ENCODE measurements at places on chromosomes 5 and 9. TPM values are rescaled to one million over a fixed set of nuclear protein-coding genes. Genes with fewer than 3 reads are reported as not detected.

DNA sequence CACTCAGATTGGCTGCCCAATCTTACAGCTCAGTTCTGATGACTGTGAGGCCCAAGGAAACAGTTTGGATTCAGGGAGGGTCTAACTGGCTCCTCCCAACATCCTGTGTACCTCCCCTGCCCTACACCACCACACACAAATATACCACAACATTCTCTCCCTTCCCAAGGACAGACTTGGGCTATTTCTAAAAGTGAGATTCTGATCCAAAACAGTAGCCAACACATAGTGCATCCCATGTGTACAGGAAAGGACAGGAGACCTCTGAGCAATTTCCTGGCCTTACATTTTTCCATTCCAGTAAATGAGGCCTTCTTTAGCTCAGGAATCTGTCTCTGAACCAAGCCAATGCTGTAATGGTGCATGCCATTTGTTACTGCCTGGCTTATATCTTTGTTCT, 20.8 kb downstream of the ZNF366 start:
- DNase-seq, result no peak

DNA sequence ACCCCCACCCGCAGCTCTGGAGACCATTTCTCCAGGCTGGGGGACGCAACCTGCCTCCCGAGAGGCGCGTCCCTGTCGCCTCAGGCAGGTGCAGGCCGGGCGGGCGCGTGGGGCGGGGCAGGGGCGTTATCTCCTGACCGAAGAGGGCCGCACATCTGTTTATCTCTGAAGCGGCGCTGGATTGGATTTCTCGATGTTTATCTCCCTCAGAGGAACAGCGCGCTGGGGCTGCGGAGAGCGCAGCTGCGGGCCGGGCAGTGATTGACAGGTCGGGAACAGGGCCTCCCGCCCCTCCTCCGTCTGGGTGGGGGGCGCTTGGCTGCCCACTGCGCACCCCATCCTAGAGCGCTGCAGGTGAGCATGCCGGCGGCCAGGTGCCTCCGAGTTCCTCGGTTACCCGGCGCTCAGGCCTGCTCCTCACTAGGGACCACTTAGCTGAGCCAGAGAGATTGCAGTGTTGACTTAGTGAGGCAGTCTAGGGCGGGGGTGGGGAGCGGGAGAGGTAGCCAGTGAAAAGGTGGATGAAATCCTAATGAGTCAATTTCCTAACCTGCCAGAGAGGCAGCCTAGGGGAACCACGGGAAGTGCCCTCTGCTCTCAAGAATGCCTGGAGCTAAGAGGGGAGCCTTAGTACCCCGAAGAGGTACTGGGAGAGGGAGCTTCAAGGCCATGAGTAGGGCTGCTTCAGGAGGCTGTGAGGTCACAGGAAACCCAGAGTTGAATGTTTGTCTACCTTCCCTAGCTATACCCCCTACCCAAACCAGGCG, 39.6 kb upstream of the TIFAB start:
- no peak for DNase-seq

The CAMK4 gene
- 53.1 TPM for total RNA-seq

GRCh38 chr9:38388283-38389223, 3.9 kb upstream of the ALDH1B1 start:
- no peak for DNase-seq

- DNase-seq, result peak; percentile 53
Measured at GRCh38 chr9:96071076-96071814, 195.8 kb downstream of the ERCC6L2 start.

DNA sequence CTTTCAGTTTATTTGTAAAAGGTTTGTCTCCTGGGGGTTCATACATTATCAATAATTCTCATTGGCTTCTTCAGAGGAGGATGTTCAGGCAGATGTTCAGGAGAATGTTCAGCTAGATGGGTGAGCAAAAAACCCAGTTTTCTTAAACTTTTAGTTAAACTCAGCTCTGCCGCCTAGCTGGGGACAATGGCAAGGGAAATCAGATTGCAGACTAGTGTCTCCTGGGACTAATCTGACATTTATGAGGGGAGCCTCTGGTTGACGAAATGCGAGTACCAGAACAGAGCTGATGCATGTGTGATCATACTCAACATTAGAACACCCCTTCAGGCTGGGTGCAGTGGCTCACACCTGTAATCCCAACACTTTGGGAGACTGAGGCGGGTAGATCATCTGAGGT, 314.4 kb downstream of the ARL15 start:
- no peak for DNase-seq

DNA sequence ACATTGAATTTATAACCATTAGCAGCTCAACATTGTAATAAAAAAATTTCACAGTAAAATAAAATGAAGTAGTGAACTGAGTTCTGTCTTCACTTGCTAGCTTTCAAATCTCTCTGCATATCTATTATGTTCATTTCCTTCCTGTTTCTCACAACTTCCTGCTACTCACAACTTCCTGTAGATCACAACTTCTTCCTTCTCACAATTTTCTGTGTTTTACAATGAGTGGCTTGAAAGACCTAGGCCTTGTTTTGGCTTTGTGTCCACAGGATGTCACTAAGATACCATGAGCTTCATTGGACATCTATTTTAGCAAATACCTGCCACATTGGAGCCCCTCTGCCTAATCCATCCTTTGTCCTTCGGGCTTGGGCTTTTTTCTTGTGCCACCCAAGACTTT, 480.3 kb upstream of the ADAMTS16 start:
- no peak for DNase-seq

The WNT8A gene
- total RNA-seq, result not detected

GRCh38 chr5:6592601-6593000, 40.2 kb downstream of the NSUN2 start:
- DNase-seq, result no peak

DNA sequence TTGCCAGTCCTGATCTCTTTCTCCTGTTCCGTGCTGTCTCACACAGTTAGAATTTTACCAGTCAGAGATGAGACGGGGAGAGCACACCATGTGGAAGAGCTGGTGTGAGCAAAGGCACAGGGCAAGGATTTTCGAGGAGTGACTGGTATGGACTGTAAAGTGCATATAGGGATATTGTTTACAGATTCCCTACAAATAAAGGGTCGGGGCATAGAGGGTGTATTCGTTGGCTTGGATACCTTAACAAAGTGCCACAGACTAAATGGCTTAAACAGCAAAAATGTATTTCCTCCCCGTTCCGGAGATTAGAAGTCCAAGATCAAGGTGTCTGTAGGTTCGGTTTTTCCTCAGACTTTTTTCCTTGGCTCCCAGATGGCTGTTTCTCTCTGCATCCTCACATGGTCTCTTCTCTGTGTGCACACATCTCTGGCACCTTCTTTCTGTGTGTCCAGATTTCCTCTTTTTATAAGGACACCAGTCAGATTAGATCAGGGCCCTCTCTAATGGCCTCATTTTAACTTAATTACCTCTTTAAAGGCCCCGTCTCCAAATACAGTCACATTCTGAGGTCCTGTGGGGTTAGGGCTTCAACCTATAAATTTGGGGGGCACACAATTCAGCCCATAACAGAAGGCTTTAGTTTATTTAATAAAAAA, 23.4 kb downstream of the CYFIP2 start:
- DNase-seq, result no peak

The FBLL1 gene
- not detected for total RNA-seq

DNA sequence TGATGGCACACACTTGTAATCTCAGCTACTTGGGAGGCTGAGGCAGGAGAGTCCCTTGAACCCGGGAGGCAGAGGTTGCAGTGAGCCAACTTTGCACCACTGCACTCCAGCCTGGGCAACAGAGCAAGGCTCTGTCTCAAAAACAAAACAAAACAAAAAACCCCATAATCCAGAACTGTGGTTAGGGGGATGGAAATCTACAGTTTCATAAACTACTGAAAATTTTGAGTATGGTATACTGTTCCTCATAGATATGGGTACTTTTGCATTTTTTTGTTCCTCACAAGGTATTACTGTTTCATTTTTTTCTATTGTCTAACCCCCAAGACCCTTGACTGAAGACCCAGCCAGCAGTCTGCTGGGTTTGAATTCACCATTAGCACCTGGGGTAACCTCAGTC, 52.2 kb upstream of the MAP3K1 start:
- no peak for DNase-seq

The EGFLAM gene
- total RNA-seq, result not detected

DNA sequence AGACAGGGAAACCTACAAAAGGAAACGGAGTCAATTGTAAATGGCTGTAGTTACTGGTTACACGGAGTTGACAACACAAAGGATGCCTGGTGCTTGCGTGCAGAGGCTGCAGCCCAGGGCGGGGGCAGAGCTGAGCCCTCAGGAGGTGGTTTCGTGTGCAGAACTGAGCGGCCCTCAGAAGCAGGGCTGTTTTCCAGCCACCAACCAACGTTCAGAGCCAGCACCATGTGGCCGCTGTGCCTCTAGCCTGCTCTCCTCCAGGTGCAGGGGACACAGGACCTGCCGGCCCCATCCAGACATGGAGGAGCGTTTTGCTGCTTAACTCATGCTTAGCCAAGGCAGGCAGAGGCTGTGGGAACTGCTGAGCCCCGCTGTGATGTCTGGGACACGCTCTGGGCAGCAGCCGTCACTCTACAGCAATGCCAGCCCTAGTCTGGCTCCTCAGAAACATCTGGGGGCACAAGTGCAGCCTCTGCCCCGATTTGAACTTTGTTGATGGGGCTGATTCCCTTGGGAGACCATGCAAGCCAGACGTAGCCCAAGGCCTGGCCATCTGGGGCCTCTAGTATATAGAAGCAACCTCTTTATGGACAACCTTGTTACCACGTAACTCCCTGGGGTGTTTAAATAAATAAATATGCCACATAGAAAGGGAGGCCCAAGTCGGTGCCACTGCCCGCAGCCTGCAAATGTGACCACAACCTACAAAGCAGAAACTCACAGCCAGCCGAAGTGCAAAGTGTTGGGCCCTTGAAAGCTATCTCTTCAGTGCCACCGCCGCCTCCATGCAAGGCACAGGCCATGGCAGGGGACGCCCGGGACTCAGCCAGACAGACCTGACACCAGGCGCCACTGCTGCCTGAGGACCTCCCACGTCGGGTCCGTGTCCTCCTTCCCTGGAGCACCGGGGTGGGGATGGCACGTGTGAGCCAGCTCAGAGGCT, 42.1 kb downstream of the NKD2 start:
- no peak for DNase-seq

Data from activated CD4-positive, alpha-beta T cell treated with anti-CD3 and anti-CD28 coated beads for 36 hours (primary cell).